Metanephros (tissue), 2 donors: ENCODE measurements at places on chromosomes 1 and 21. TPM values are rescaled to one million over a fixed set of nuclear protein-coding genes. Genes with fewer than 3 reads are reported as not detected.

SLC37A1 gene
- 10.0 TPM for total RNA-seq

IVL gene
- total RNA-seq: 0.35 TPM

SUSD4 gene
- total RNA-seq: 17.2 TPM

CRYAA gene
- total RNA-seq: not detected

SELENBP1 gene
- 60.4 TPM for total RNA-seq

CYP4Z1 gene
- total RNA-seq: 0.93 TPM

TNFRSF25 gene
- 19.4 TPM for total RNA-seq

LINGO4 gene
- total RNA-seq: 0.47 TPM

HSF2BP gene
- 3.0 TPM for total RNA-seq

IL10RB gene
- 22.9 TPM for total RNA-seq

UTS2 gene
- total RNA-seq: not detected

DEPDC1 gene
- total RNA-seq: 6.7 TPM

MLLT11 gene
- 4.1 TPM for total RNA-seq

CFAP107 gene
- 0.12 TPM for total RNA-seq

SPATA1 gene
- total RNA-seq: 1.6 TPM

OR2T35 gene
- not detected for total RNA-seq

CLCA4 gene
- total RNA-seq: not detected

KCNJ15 gene
- total RNA-seq: 124 TPM

ZFP69 gene
- 3.0 TPM for total RNA-seq

NTMT2 gene
- total RNA-seq: not detected

NBPF11 gene
- total RNA-seq: 17.4 TPM

PAPPA2 gene
- 23.4 TPM for total RNA-seq

MATN1 gene
- 0.47 TPM for total RNA-seq

ENAH gene
- total RNA-seq: 30.5 TPM

ENTREP3 gene
- total RNA-seq: 12.8 TPM

CLDN19 gene
- 93.1 TPM for total RNA-seq

DNAJC8 gene
- total RNA-seq: 26.8 TPM

HSPB7 gene
- total RNA-seq: 7.3 TPM

HSD17B7 gene
- 18.5 TPM for total RNA-seq

C4BPA gene
- 0.76 TPM for total RNA-seq

GJA9 gene
- not detected for total RNA-seq

CLCA1 gene
- not detected for total RNA-seq

TRIM67 gene
- 0.47 TPM for total RNA-seq

DIO1 gene
- total RNA-seq: 8.6 TPM

ZNF648 gene
- 0.76 TPM for total RNA-seq

SERPINC1 gene
- total RNA-seq: not detected

TTC22 gene
- 6.8 TPM for total RNA-seq

LEPR gene
- 13.5 TPM for total RNA-seq

C1orf226 gene
- 7.0 TPM for total RNA-seq

EXO1 gene
- total RNA-seq: 4.1 TPM
